ENCODE measurements at places on chromosomes 7 and 10. TPM values are rescaled to one million over a fixed set of nuclear protein-coding genes. Genes with fewer than 3 reads are reported as not detected.

Gene NUDT13
- 1.2 TPM for total RNA-seq

Gene HDAC9
- total RNA-seq: 5.2 TPM

Gene ADIRF
- total RNA-seq: 195 TPM

Gene GIMAP6
- 0.15 TPM for total RNA-seq

Gene FXYD4
- total RNA-seq: not detected

Gene WAC
- total RNA-seq: 48.6 TPM

Gene LIPN
- not detected for total RNA-seq
